ENCODE measurements at places on chromosomes 3 and 15.

DNA sequence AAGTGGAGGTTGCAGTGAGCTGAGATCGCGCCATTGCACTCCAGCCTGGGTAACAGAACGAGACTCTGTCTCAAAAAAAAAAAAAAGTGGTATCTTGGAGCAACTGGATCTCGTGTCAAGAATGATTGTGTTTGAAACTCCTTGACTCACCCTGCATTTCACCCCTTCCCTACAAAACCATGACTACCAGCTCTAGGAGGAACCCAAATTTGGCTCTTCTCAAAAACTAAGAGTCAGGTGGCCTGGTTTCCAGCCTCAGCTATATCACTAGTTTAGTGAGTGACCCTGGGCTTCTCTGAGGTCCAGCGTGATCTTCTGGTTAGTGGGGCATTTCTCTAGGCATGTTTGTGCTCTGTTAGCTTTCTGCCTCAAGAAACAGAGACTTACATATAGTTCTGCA, 222.1 kb downstream of the FAM43A start:
- DNase-seq: no peak

DNA sequence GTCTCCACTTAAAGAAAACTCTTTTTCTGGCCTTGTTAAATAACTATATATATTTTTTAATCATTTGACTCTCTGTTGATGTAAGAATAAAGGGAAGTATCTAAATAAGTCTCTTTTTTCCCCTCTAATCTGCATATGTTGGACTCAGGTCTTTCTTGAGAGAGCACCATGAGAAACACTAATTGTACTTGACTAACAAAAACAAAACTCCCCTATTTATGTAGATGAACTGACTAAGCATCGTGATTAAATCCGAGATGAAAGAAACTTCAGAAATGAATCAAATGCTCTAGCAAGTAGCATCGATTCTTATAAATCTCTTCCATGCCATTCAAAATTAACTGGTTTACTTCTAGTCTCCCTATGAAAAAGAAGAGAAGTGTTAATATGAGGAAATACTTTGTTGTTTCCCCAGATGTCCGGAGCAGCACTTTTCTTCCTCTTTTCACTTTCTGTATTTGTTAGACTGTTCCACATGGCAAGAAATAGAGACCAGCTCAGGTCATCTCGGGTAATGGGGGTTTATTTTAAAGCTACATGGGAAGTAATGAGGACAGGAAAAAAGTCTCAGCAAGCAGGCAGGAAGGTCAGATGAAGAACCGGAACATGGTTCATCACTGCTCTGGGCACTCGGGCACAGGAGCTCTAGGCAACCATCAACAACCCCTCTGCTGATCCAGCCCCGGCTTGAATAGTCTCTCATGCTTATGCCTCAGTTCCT, 288.3 kb downstream of the CNTN6 start:
- no peak for DNase-seq

GRCh38 chr15:92655178-92655995, at the start of gene FAM174B:
FAM174B (minus strand) TSS chr15:92655775.
- no peak for DNase-seq

DNA sequence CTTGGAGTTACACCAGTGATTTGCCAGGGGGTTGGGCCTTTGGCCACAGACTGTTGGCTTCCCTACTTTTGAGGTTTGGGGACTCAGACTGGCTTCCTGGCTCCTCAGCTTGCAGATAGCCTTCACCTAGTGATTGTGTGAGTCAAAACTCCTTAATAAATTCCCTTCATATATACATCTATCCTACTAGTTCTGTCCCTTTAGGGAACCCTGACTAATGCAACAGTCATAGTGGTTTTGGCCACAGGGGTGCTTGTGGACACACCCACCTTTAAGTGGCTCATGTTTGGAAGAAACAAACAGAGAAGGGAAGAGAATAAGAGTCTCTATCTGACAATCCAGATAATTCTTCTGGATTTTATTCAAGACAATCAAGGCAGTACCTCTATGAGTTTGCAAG, 457.7 kb downstream of the EPHA3 start:
- peak; percentile 16 for DNase-seq

DNA sequence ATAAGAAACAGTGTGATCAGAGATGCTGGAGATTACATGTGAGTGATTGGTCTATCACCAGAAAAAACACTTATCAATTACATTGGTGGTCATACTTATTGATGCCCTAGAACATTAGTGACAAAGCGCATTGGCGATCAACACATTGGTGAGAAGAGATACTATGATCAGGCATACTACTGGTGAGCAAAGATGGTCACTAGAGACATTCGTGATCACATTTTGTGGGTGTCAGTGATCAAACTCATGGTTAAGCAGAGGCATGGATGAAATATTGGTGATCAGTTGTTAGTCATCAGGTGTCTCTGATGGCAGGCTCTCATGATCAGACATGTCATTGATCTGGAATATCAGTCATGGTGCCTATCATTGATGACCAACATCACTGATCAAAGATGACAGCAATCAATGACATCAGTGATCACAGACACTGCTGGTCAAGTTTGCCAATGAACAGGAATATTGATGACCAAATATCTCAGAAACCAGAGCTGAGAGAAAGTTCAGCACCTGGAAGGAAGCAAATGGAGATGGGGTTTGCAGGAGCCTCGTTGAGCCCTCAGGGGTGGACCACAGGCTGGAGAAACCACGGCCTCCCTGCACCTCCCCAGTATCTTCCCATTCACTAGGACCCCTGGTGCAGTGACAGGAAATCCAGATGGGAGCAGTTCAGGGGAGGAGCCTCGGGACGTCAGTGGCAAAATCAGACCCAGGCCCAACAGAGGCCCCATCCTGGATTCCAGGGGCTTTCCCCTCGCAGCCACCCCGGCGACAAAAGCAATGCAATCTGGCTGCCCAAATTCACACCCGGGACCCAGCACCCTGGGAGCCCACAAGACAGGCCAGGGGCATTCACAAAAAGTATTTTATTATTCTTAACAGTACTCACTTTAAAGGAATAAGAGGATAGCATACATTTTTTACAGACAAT, 12.2 kb upstream of the DNAJB8 start:
- no peak for DNase-seq

- DNase-seq: peak; percentile 93
Observed at GRCh38 chr3:31077021-31077601, 182.7 kb upstream of the GADL1 start.

DNA sequence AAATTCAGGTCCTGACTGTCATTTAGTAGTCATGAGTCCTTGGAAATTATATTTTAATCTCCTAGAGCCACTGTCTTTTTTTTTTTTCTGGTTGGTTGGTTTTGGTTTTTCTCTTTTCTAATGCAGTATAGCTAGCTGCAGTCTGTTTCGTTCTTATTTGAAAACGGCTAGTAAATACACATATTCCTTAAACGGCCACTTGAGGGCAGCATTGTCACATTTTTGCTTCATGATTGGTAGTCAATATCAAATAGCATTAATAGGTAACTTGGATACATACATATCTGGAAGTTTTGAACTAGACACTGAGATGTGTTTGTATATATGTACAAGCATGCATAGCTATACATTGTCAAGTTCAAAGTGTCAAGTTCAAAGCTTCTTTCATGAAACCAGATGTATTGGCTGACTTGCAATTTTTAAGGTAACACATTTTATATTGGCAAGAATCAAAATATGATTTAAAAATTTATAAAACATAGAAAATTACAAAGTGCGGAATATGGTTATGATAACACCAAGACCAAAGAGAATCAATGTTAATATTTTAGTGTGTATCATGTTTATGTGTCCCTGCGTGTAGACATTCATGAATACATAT, 22.5 kb downstream of the GABRA5 start:
- DNase-seq: peak; percentile 48

All from foreskin fibroblast (primary cell).